ENCODE measurements at places on chromosomes 2 and 18. TPM values are rescaled to one million over a fixed set of nuclear protein-coding genes. Genes with fewer than 3 reads are reported as not detected.

NDUFS1 gene
- 63.3 TPM for total RNA-seq

GCG gene
- total RNA-seq, result not detected

GNAL gene
- 6.2 TPM for total RNA-seq

SCN1A gene
- total RNA-seq, result not detected

POTEJ gene
- not detected for total RNA-seq

RUFY4 gene
- total RNA-seq, result not detected

SCYGR7 gene
- total RNA-seq, result not detected
